ENCODE measurements at places on chromosomes 5 and 9. TPM values are rescaled to one million over a fixed set of nuclear protein-coding genes. Genes with fewer than 3 reads are reported as not detected.

- no peak for DNase-seq
- no peaks in the 10 kb centered on the region for H3K4me1 ChIP-seq
- no peaks in the 10 kb centered on the region for H3K36me3 ChIP-seq
- H3K27ac ChIP-seq: no peak overlapping the region
Observed at GRCh38 chr9:72217306-72217842, 68.1 kb downstream of the GDA start.

DNA sequence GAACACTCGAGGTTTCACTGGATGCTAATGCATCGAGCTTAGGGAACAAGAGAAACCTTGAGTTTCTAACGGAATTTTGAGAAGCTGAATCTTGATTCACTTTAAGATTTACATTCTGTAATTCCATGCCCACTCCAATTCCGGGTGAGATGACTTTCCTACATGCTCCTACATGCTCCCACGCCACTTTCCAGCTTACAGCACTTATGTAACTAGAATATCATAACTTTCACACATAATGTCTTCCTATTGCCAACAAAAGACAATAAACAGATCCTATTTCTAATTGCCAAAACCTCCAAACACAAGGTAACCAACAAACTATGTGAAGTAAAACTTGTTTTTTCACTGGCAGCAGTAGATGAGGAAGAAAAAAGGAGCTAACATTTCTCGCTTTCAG, 72.9 kb downstream of the ECPAS start:
- peaks cover 78% of the 10 kb centered on the region for H3K36me3 ChIP-seq
- DNase-seq: no peak
- H3K4me3 ChIP-seq: no peak overlapping the region

- no peaks in the 10 kb centered on the region for H3K4me1 ChIP-seq
- no peaks in the 10 kb centered on the region for H3K36me3 ChIP-seq
- no peaks in the 10 kb centered on the region for H3K27me3 ChIP-seq
- H3K4me3 ChIP-seq: no peak overlapping the region
Observed at GRCh38 chr5:105397749-105398148, 1835.2 kb upstream of the NUDT12 start.

TLR4 gene
- 5.8 TPM for total RNA-seq

- H3K27ac ChIP-seq: no peak overlapping the region
- DNase-seq: no peak
- peaks cover 27% of the 10 kb centered on the region for H3K4me1 ChIP-seq
- no peak overlapping the region for H3K4me3 ChIP-seq
Observed at GRCh38 chr5:139186261-139186660, 11.9 kb downstream of the SIL1 start.

DNA sequence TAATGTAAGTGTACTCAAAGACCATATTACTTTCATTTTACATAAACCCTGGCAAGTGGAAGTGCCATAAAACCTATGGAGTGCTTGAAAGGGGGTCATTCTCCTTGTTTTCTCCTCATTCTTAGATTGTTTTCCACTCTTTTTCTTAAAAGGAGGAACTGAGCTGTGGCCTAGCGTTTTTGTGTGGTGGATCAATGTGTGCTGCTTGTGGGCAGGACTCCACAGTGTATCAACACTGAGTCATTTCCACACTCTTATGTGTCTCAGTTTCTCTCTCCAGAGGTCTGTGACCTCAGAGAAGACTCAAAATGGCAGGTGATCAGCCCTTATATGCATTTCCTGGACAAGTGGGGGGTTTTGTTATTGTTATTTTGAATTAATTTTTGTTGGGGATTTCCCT, 516.1 kb upstream of the CDH10 start:
- H3K36me3 ChIP-seq: no peaks in the 10 kb centered on the region
- no peaks in the 10 kb centered on the region for H3K27me3 ChIP-seq
- no peaks in the 10 kb centered on the region for H3K4me1 ChIP-seq
- H3K4me3 ChIP-seq: no peak overlapping the region

CCDC152 gene
- total RNA-seq: 20.8 TPM

DNA sequence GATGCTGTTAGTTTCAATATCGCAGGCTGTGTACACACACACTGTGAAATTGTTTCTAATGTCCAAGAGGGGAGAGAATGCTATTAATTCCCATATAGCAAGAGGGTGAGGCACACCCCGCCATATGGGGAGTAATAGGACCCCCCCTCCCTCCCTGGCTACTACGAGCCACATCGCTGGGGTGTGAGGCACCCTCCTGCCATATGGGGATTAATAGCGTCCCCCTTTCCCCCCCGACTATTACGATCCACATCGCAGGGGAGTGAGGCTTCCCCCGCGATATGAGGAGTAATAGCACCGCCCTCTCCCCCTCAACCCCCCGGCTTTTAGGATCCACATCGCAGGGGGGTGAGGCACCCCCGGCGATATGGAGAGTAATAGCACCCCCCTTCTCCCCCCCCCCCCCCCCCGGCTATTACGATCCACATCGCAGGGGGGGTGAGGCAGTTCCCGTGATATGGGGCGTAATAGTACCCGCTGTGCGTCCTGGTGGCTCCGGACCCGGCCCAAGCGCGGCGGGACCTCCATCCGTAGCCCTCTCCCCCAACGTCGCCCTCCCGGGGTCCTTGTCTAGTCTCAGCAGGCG, 494 bp upstream of the STK32A start:
- no peaks in the 10 kb centered on the region for H3K27me3 ChIP-seq
- H3K4me3 ChIP-seq: no peak overlapping the region
- no peaks in the 10 kb centered on the region for H3K36me3 ChIP-seq
- H3K27ac ChIP-seq: no peak overlapping the region
- H3K4me1 ChIP-seq: no peaks in the 10 kb centered on the region
- no peak for DNase-seq
